ENCODE measurements at places on chromosomes 1 and 21.
A peak's percentile ranks its signal among the peaks of the same experiment; 100 is the strongest.

GRCh38 chr1:44757420-44757819 lies 17.8 kb downstream of the KIF2C start:
- DNase-seq: no peak

DNA sequence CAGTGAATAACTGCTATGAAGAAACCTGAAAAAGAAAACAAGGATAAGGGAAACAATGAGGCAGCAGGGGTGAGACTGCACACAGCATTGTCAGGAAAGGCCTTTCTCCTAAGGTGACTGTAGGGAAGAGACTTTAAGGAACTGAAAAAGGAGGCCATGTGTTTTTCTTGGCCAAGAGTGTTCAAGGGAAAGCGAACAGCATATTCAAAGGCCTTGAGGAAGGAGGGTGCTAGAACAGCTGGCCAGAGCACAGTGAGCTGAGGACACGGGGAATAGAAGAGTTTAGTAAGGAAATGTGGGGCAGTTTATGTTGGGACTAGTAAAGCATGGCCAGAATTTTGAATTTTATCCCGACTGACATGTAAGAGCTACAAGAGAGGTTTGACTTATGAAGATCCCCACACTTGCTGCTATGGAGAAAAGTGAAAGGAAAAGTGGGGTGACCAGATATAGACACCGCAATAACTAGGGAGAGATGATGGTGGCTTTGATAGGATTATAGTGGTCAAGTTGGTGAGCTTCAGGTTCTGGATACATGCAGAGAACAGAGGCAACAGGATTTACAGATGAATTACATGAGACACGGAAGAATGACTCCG lies 1.4 kb downstream of the RWDD2B start:
- DNase-seq: no peak

GRCh38 chr1:68268896-68269483 lies 36.7 kb upstream of the WLS start:
- no peak for DNase-seq

- DNase-seq: no peak
Observed at GRCh38 chr1:41466146-41466545, 18.3 kb downstream of the EDN2 start.

- no peak for DNase-seq
Observed at GRCh38 chr1:39976732-39977131, 21.8 kb downstream of the MFSD2A start.

GRCh38 chr1:36143424-36143823 lies 5.9 kb downstream of the TRAPPC3 start:
- DNase-seq: no peak

- DNase-seq: peak; percentile 19
Observed at GRCh38 chr1:112803906-112804762, 89.0 kb upstream of the PPM1J start.

DNA sequence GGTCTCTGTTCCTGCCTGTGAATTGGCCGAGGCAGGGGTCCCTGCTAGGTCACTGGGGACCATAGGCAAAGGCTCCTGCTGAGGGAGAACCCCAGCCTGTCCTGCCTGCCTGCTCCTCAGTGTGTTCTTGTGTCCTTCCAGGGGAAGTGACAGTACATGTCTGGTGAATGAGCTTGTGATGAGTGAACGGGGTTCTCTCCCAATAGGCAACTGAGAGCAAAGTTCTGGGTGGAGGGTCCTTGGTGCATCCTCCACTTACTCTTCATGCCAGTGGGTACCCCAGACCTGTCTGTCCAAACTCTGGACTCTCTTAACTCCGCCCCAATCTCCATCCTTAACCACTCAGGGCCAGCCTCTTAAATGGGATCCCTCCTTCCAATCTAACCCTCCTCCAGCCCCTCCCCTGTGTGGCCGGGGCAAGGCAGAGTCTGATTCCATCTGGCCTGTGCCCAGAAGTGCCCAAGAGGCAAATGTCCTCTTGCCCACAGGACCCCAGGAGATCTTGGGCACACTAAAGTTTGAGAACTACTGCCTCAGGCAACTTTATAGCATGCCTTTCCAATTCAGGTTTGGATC lies 2.0 kb downstream of the XKR8 start:
- no peak for DNase-seq

- no peak for DNase-seq
Observed at GRCh38 chr1:106502659-106503058, 553.8 kb upstream of the PRMT6 start.

GRCh38 chr1:108055387-108055786 lies 90.4 kb upstream of the VAV3 start:
- DNase-seq: no peak

- DNase-seq: no peak
Observed at GRCh38 chr1:228863776-228864175, 128.5 kb downstream of the RHOU start.

GRCh38 chr1:65042467-65042866 lies 76.1 kb upstream of the JAK1 start:
- DNase-seq: no peak

DNA sequence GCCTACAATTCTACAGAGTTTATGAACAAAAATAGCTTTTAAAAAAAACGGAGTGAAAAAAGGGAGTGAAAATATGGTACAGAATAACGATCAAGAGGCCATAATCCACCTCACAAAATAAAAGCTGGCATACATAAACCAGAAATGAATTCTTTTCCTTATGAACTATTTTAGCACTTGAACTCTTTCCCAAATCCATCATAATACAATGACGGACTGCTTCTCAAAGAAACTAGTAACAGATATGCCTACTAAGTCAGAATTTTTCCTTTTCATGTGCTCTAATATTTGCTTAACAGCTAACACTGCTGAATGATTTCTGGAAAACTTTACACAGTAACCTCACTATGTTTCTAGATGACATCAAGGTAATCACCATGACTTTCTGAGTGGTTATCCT lies 144.0 kb downstream of the EIF4G3 start:
- DNase-seq: no peak

GRCh38 chr1:188089015-188089414 lies 1260.3 kb downstream of the PLA2G4A start:
- DNase-seq: no peak

DNA sequence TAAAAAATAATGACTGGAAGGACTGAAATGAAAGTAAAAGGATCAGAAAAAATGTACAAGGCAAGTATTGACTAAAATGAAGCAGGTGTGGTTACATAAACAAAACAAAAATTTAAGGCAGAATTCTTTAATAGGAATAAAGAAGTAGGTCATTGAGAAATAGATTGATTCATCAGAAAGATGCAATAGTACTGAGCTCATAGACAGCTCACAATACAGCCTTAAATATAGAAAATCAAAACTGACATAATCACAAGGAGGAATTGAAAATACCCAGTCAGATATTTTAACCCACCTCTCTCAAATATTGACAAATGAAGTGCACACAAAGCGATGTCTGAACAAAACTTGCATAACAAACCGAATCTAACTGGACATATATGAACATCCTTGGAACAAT lies 366.8 kb upstream of the DPYD start:
- no peak for DNase-seq

- DNase-seq: no peak
Observed at GRCh38 chr1:41419584-41420295, 58.5 kb downstream of the FOXO6 start.

GRCh38 chr1:54571803-54572541 lies 23.9 kb downstream of the ACOT11 start:
- DNase-seq: no peak

DNA sequence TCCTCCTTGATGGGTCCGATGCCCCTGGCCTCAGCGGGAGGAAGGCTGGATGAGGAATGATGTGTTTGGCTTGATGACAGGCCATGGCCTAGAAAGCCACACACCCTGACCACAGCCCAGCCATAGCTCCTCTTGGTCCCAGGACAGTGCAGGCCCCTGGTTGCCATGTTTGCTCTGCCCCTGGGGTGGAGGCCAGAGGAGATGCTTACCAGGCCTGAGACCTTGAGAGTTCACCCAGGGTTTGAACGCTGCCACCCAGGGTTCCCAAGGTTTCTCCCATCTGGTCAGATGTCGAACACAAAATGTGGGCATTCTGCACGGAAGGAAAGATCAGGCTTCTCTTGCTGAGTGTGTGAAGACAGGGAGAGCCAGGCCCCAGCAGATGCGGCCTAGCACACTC lies 2.6 kb downstream of the C1orf226 start:
- no peak for DNase-seq

- DNase-seq: no peak
Observed at GRCh38 chr1:36324353-36324703, 883 bp upstream of the EVA1B start.

GRCh38 chr1:206022766-206023165 lies 929 bp downstream of the CTSE start:
- DNase-seq: no peak

- no peak for DNase-seq
Observed at GRCh38 chr1:30788580-30789387, 31.2 kb upstream of the LAPTM5 start.

GRCh38 chr1:180486092-180486491 lies 16.3 kb downstream of the ACBD6 start:
- no peak for DNase-seq

- DNase-seq: no peak
Observed at GRCh38 chr1:16226490-16227179, 10.3 kb downstream of the CPLANE2 start.

- no peak for DNase-seq
Observed at GRCh38 chr1:27719286-27720251, 6.2 kb upstream of the FAM76A start.

- DNase-seq: no peak
Observed at GRCh38 chr1:147053269-147053668, 115.1 kb downstream of the NBPF12 start.

- DNase-seq: no peak
Observed at GRCh38 chr1:118032883-118033282, 103.3 kb downstream of the WDR3 start.

DNA sequence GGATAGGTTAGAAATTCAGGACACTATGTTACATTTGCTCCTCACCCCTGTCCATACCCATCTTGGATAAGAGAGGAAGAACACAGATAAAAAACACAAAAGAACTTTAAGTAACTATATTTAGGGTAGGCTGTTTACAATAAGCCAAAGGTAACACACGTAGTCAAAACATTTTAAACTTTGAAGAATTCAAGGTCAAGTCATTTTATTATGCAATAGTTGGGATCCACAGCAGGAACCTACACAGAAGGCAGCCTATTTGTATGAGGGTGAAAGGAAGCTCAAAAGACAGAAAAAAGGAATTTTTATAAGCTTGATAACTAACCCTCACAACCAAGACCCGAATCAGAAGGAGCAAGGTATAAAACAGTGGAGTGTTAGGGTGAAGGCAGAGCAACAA lies 89.6 kb downstream of the ZSWIM5 start:
- DNase-seq: no peak

DNA sequence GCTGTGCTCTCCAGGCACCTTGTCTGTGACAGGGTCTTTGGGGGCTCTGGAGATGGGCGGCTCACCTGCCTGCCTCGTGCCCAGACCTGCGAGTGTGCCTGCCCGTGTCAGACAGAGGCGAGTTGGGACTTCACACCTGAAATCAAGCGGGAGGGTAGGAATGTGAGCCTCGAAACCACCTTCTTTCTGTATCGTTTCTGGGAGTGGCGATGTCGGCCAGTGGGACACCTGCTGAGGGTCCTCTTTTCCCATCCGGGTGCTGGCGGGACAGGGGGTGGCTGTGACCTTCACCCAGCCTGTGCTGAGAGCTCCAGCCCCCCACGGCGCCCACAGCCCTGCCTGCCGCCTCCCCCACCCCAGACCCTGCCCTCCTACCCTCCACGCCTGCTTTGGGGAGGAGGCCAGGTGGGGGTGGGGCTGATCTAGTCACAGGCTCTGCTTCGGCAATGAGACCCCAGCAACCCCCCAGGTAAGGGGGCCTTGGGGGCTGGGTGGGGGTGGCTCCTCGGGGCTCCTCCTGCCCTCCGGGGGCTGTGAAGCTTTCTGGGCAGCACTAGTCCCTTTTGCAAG lies 15.6 kb upstream of the FAAP20 start:
- no peak for DNase-seq

DNA sequence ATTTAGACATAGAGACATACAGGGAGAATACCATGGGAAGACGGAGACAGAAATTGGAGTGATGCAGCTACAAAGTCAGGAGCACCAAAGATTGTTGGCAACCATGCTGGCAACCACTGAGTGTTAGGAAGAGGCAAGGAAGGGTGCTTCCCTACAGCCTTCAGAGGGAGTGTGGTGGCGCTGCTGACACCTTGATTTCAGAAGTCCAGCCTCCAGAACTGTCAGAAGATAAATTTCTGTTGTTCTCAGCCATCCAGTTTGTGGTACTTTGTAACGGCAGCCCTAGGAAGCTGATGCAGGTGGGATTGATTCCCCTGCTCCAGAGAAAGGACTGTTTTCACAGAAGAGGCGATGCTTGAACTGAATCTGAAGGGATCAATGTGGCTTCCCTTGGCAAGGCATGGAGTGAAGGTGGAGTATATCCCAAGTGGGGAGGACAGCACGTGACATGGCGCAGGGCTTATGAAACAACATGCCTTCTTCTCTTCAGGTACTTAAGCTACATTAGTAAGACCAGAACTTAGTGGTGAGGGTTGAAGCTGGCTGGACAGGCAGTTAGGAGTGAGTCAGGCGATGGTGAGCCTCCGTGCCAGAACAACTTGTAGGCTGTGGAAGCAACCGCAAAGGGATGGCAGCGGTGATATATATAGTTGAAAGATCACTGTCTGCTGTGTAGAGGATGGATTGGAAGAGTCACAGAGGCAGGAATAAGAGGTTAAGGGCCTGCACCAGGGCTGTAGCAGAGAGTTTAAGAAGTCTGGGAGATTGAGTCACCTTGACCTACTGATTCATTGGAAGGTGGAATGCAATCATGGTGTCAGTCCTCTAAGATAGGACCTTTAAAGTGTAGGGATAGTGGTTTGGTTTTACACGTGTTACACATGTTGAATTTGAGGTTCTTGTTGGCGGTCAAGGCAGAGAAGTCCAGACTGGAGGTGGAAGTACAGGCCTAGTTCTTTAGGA lies 2.1 kb downstream of the LEPR start:
- no peak for DNase-seq

GRCh38 chr21:16113052-16113715 lies 383.4 kb downstream of the USP25 start:
- DNase-seq: no peak

DNA sequence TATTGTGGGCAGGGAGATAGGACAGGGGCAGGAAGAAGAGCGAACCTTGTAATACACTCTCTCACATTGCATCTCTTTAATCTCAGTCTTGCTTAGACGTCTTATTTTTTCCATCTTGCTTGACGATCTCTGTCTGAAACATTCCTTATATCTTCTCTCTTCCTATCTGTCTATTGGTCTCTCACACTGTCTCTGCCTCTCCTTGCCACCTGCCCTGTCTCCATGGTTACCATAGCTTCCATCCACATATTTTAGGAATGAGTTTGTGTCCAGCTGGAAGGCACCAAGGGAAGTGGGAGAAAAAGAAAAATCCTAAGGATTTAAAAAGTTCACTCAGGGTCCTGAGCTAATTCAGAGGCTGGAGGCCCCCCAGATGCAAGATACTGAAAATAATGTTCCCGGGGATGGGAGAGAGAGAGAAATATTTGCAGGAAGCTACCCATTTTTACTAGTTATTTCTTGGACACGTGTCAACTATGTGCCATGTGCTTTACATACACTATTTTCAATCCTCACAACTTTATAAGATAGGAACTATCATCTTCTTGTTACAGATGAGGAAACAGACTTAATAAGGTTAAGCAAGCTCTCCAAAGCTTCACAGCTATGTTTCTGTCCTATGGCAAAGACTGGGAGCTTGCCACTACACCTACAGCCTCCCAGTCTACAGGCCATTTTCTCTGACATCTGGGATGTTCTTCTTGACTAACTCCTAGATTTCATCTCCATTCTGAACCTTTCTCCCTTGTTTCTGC lies 933 bp downstream of the ANKRD34A start:
- no peak for DNase-seq
